ENCODE measurements at places on chromosomes 11 and 22.

- DNase-seq, result peak; percentile 39
Measured at GRCh38 chr22:24521791-24522245, 26.7 kb downstream of the UPB1 start.

GRCh38 chr11:57414612-57415212 lies 12.2 kb downstream of the SLC43A3 start:
- no peak for DNase-seq

DNA sequence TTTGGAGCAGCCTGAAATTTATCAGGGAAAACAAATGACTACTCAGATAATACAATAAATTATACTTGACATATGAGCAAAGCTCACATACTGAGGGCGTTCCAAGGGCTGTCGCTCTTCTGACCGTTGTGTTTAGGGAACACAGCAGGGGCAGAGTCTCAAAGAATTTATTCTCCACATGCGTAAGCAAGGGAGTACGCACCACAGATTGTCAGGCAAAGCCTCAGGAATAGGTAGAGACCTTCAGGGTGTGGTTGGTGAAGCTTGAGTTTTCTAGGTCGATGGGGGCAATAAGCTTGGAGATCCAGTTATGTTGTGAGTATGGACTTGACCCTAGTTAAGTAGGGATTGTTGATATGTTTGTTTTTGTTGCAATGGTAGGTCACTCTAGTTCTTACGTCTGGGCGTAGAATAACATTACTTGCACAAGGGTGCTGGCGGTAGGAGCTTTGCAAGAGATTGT lies 830 bp downstream of the ACAT1 start:
- DNase-seq, result no peak

GRCh38 chr22:46072110-46072881 lies 78.0 kb upstream of the PPARA start:
- peak; percentile 73 for DNase-seq

- no peak for DNase-seq
Measured at GRCh38 chr11:130882138-130882551, 34.1 kb downstream of the SNX19 start.

DNA sequence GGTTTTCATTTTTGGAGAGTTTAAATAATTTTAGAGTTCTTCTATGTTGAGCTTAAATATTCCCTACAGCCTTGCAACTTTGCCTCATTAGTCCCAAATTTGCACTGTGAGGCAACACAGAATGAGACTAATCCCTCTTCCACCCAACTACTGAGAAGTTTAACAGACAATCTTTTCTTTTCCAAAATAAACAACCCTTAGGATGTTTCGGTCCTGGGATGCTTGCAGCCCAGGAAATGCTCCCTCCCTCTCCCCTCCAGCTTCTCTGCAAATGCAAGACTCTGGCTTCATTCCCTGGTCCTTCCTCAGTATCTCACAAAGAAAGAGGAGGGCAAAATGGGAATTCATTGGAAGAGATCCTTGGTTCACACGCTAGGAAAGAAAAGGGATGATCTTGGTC lies 222.5 kb downstream of the ST3GAL4 start:
- no peak for DNase-seq

DNA sequence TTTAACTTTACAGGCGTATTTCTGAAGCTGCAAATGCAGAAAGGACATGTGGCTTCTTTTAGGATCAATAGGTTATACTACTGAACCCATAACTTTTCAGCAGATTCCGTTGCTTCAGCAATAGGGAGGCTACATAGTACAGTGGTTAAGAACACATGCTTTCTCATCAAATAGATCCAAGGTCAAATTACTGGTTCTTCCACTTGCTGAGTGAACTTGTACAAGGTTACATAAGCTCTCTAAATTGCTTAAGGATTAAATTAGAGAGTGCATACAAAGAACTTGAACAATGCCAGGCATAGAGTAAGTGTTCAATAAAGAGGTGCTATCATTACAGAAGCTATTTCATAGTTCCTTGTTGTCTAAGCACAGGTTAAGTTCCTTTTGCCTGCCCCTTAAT lies 129.6 kb downstream of the BARX2 start:
- no peak for DNase-seq

DNA sequence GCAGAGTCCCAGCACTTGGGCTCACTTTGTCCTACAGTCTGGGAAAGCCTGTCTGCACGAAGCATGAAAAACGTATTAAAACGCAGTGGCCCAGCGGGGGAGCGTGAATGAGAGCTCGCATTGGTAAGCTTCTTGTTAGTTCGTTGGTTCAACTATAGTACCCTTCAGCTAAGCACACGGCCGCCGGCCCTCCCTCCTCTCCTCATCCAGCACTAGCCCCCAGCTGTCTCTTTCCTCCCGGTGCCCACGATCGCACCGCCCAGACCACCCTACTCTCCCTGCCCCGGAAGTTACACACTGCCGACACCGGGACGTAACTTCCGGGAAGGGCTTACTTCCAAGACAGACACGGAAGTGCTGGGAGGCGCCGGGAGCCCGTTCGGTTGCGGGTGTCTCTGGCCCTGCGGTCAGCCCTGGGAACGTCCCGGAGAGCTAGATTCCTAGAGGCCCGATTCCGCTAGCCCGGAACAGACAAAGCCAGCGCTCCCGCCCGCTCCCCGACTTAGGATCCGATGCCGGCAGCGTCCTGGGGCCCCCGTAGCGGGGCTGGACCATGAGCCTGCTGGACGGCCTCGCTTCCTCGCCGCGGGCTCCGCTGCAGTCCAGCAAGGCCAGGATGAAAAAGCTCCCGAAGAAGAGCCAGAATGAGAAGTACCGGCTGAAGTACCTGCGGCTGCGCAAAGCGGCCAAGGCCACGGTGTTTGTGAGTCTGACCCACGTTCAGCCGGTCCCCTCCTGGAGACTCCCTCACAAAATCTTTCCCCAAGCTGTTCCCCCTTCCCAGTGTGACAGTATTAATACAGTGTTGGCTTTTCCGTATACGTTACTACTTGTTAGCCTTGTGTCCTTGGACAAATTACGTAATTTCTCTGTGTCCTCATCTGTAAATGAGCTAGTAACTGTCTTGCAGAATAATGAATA lies at the start of gene TBRG1:
Gene TBRG1 (plus strand): TSS at position 334 of the 921 bp plus-strand sequence. CDS start 220 bp downstream, at position 554.
- peak; percentile 83 for DNase-seq

DNA sequence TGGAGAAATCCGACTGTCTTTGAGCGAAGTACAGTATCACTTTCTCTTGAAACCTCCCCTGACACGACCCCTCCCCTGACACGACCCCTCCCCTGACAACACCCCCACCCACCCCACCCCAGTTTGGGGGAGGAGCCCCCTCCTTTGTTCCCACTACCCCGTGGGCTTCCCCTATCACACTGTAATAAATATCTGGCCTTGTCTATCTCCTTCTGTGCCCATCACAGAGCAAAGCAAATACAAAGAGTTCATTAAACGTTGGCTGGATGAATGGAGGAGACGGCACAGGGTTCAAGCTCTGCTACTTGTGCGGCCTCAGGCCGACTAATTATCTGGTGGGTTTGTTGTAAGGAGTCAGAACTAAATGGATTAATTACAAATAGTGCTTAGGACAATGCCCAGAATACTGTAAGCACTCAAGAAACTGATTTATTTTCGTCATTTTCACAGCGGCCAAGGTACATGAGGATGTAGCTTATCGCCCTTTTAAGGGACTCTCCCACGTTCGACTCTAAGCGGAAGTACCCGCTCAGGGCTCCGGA lies 628 bp upstream of the GGA1 start:
- no peak for DNase-seq

DNA sequence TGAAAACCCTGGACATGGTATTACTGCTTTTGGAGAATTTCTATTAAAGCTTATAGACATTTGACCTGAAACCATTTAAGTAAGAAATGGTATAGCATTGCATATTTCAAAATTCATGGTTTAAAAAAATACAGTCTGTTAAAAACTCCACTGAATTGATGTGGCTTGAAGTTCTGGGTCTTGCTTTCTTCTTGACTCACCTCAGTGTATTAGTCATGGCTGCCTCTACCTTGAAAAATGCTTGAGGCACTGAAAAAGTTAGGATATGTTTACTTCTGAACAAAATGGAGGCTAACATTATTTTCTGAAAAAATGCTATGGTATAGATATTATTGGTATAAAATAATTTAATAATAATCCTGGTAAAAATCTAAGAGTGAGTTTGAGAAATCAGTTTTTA lies 349.2 kb downstream of the AASDHPPT start:
- no peak for DNase-seq

DNA sequence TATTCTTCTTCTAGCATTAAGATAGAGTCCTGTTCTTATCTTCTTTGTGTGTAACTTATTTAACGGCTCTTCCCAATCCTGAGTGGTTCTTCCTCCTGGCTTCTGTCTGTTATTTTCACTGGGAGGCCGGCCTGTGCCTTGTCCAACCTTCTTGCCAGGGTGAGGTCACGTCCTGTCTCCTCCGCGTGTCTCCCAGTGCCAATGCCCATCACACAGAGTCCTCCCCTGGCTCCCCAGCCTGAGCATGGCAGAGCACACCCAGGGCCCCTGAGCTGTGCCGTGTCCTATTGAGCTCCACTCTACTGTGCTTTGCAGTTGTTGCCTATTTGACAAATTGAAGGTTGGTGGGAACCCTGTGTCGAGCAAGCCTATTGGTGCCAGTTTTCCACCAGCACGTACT lies 487.3 kb downstream of the BRD1 start:
- no peak for DNase-seq

DNA sequence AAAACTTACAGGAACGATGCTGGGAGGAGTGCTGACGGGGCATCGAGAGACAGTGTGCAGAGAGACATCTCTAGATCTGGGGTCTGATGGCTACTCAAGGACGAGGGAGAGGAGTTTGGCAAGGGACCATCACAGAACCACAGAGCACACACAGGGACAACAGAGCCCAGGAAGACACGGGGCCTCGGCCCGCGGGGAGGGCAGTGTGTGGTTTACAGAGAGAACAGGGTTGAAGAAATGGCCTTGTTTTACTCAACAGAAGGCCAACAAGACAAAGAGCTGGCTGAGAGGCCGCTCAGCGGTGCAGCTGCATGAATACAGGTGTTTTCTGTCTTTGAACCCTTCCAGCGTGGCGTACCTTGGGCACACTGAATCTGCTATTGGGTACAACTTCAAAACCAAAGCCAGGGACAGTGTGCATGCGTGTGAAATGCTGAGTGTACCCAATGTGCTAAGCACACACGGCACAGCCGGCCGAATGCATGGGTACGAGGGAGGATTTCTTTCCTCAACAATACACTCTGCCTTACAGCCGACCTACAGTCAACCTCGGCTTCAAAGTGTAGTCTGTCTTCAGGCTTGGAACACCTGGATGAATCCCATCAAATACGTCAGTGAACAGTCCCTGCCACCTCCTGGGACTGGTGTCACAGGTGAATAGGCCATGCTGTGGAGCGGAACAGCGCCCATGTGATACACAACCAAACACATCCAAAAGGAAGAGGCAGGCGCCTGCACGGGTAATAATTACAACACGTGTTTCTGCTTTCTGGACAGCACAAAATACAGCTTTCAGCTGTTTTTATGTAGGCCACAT lies 20.7 kb upstream of the BID start:
- no peak for DNase-seq

GRCh38 chr11:124841840-124842239 lies 23.4 kb upstream of the ROBO3 start:
- DNase-seq, result no peak
